GM06990 (cell line): ENCODE measurements at places on chromosomes 5 and 9.

DNA sequence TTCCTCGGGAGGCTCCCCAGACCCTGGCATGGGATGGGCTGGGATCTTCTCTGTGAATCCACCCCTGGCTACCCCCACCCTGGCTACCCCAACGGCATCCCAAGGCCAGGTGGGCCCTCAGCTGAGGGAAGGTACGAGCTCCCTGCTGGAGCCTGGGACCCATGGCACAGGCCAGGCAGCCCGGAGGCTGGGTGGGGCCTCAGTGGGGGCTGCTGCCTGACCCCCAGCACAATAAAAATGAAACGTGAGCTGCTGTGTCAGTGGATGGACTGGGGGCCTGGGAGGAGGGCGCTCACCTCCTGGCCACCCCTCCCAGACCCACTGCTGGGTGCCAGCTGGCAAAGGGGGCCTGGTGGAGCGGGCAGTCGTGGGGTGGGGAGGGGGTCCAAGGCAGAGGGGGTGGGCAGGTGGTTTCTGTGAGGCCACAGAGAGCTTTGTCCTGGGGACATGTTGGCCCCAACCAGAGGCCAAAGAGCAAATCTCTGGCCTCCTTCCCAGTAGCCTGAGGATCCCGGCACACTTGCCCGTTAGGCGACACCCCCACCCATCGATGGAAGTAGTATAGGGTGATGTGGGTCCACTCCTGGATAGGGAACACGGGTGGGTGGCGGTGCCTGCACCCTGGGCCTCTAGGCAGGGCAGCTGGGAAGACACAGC, 9.8 kb downstream of the EGFL7 start:
- no peak for DNase-seq

DNA sequence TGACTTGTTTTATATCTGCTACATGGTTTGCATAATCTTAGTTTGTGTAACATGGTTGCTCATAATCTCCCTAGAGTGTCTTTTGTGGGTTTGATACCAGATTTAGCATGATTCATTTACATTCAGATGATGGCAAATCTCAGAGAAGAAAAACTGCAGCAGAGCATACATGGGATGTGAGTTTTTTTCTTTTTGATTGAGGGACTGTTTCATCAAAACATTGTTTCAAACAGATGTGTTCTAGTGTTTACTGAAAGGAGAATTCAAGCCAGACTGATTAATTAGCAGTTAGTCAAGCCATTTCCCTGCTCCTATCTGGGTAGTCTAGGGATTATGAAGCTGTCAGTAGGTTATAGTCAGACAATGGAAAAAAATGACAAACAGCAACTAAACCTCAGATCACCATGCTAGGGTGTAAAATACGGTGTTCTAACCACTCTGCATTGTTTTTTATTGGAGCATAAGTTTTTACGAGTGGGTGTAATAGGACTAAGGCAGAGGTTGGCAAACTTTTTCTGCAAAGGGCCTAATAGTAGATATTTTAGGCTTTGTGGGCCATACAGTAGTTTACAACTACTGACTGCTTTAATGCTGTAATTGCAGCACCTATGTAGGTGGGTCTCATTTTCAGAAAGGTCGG, 10.5 kb upstream of the GDNF start:
- no peak for DNase-seq

GRCh38 chr9:73182928-73183327, 31.3 kb downstream of the ANXA1 start:
- DNase-seq = no peak

GRCh38 chr5:76788362-76788761, 30.5 kb upstream of the F2RL1 start:
- DNase-seq = no peak

GRCh38 chr5:58958701-58959100, 375.8 kb downstream of the RAB3C start:
- no peak for DNase-seq

DNA sequence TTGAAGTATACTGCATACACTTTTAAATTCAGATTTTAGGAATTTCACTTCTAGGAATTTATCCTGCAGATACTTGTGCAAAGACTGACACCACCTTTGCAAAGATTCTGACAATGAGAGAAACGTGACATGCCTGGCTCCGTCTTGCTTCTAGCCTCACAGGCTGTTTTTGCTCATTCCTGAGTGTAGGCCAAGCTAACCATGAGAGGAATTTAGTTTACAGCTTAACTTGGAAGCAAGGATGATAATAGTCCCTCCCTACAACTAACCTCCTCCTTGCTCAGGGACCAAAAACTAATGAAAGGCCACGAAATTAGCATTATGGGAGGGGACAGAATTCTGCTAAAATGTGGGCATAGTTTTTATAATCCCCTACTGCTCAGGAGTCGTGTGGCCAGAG, 31.1 kb downstream of the C5orf22 start:
- DNase-seq = no peak

GRCh38 chr5:138109463-138110265, 25.8 kb downstream of the WNT8A start:
- DNase-seq = no peak

GRCh38 chr5:135476615-135477581, 24.7 kb upstream of the TIFAB start:
- DNase-seq = no peak

GRCh38 chr9:124875501-124875900, 13.6 kb downstream of the ARPC5L start:
- no peak for DNase-seq

- DNase-seq = no peak
These were observed 54.0 kb downstream of the C5orf15 start for GRCh38 chr5:133914434-133914833.

- peak; percentile 40 for DNase-seq
These were observed 39.4 kb downstream of the TNFAIP8 start for GRCh38 chr5:119395080-119395836.

- no peak for DNase-seq
These were observed 568.7 kb upstream of the KLF4 start for GRCh38 chr9:108058135-108058814.

DNA sequence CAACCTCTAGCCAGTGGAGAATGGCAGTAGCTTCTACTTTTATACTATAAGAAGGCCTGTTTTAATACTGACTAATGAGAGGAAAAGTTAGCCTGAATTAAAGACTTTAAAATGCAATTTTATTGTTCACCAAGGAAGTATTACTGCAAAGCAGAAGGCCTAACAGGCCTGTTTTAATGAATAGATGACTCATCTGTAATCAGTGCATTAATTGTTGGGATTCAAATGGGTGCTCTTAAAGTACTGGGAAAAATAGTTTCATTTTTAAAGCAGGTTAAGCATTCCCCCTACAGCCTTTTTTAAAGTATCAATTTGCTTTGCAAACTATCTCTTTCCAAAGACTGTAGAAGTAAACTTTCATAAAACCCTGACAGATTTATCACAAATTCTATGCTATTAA, 147.7 kb downstream of the SIL1 start:
- DNase-seq = no peak

DNA sequence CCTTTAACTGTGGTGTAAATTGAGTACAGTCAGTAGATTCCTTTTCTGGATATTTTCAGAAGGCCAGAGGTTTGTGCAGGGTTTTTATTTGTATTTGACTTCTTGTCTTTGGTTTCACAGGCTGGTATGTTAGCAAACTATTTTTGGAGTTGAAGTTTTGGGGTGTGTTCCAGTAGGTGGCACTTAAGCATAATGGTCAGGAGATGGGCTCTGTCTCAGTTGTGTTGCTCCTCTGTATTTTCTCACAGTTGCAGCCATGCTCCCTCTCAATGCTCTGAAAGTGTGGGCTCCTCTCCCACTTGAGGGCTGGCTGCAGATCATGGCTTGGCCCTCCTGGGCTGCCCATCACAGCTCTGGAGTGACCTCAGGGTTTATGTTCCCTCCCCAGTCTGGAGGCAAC, 267.0 kb upstream of the PCSK5 start:
- DNase-seq = no peak

DNA sequence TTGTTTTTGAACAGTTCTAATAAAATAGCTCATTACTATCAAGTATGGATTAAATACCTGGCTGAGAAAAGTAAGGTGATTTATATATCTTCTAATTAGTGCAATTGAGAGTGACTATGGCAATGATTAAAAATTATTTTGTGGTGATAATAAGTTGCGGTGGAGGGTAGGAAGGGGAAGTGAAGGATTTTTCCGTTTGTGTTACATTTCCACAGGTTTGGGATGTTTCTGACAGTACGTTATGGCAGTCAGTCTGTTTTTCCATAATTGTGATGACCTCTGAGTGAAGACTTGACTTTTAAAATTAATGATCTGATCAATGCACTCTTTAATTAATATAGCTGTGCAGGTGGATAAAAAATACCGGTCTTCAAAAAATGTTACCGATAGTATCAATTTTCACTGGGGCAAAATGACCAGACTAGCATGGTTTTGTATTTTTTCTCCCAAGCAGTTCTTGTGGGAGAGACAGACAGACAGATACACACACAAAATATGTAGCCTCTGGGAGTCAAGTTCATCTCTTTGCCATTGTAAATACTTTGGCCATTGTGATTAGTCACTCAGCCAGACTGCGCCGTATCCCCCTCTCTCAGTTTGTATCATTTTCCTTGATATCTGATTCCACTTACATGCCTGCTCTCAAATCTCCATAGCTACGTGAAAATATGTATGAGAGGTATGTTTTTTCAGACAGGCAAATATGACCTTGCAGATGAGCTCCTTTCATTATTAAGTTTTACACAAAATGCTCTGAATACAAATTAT, 60.2 kb downstream of the ARHGAP26 start:
- no peak for DNase-seq

DNA sequence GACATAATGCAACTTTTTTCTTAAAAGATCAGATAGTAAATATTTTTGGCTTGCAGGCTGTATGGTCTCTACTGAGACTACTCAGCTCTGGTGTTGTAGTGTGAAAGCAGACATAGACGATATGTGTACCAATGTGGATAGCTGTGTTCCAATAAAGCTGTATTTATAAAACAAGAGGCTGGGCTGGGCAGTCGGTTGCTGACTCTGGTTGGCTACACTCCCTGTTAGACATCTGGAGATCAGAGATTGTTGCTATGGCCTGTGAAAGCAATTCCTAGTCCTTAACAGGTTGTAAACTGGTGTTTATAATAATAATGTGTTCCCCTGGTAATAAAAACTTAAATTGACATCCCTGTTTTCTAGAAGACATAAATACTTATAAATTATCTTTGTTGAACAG, 24.4 kb upstream of the SCAMP1 start:
- DNase-seq = no peak

DNA sequence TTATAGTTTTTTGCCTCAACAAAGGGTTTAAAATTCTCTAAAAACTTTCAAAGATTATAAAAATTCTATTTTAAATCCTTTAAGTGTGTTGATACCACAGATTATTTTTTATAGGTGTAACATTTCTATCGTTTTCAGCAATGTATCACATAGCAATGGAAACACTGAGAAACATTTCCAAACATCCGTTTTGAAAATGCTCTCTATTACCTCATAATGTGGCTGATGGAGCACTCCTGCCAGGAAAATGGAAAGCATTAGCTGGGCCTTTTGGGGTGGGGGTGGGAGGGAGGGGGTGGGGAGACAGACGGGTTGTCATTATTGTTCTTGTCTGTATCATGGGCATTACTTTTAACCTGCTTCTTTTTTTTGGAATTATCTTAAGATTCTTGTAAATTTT, 516.5 kb downstream of the ACTL7B start:
- DNase-seq = no peak

GRCh38 chr5:174618589-174618988, 105.8 kb upstream of the MSX2 start:
- no peak for DNase-seq

- DNase-seq = no peak
These were observed 597.3 kb downstream of the PRELID2 start for GRCh38 chr5:145237843-145238242.

GRCh38 chr5:65066387-65067146, 297.8 kb downstream of the CWC27 start:
- peak; percentile 75 for DNase-seq

GRCh38 chr9:21709464-21710058, 92.9 kb upstream of the MTAP start:
- peak; percentile 14 for DNase-seq

DNA sequence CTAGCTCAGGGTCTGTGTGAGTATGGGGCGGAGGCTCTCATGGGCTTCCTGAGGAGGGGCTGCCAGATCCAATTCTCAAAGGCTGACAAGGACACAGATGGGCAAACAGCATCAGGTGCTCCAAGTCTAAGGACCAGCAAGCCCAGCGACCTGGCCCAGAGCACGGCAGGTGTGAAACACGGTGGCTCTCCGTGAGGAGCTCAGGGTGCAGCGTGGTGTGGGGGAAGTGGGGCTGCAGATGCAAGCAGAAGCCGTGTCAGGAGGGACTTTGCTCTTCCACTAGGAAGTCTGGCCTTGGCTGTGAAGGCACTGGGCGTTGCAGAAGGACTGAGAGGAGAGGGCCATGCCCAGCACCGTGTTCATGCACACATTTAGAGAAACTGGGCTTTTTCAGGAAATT, 420.0 kb downstream of the GADD45G start:
- no peak for DNase-seq

DNA sequence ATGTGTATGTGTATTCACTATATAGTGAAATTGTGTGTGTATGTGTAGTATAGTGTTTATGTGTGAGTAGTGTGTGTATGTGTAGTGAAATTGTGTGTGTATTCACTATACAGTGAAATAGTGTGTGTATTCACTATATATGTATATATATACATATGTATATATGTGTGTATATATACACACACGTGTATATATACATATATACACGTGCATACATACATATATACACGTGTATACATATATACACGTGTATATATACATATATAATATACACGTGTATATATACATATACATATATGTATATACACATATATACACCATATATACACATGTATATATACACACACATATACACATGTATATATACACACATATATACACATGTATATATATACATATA, 403.6 kb upstream of the TUSC1 start:
- no peak for DNase-seq

GRCh38 chr9:88344013-88344412, 44.2 kb upstream of the SPIN1 start:
- DNase-seq = no peak

DNA sequence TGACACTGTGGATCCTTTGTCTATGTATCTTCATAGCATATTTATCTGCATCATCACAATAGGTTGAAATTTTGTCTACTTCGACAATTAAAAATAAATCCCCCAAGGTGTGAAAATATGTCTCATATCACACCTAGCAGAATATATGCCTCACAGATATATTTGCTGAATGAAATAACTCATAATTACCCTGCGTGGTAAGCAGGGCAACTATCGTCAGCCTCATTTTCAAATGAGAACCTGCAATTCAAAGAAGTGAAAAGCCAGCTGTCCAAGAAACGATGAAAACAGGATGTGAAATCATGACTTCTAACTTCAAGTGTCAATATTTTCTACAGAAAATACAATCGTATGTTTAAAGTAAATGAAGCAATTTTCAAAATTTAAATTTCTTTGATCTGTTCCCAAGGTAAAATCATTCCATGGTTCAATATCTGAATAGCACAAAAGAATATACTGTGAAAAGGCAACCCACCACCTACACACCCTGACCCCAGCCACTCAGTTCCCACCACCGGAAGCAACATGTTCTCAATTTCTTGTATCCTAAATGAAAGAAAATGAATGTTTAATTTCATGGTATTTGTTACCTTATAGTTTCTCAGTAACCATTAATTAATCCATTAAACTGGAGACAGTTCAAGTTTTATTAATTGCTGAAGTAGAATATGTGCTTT, 57.1 kb downstream of the TBCA start:
- DNase-seq = peak; percentile 11

GRCh38 chr5:124980163-124980941, 233.9 kb upstream of the ZNF608 start:
- peak; percentile 56 for DNase-seq

GRCh38 chr5:54867310-54867944, 118.0 kb downstream of the ESM1 start:
- no peak for DNase-seq

- no peak for DNase-seq
These were observed 169.7 kb upstream of the MVB12B start for GRCh38 chr9:126156898-126157297.

GRCh38 chr9:91867740-91868139, 82.3 kb downstream of the ROR2 start:
- no peak for DNase-seq
